ENCODE measurements at places on chromosomes 3 and 15. TPM values are rescaled to one million over a fixed set of nuclear protein-coding genes. Genes with fewer than 3 reads are reported as not detected.

The TBC1D21 gene
- not detected for total RNA-seq

DNA sequence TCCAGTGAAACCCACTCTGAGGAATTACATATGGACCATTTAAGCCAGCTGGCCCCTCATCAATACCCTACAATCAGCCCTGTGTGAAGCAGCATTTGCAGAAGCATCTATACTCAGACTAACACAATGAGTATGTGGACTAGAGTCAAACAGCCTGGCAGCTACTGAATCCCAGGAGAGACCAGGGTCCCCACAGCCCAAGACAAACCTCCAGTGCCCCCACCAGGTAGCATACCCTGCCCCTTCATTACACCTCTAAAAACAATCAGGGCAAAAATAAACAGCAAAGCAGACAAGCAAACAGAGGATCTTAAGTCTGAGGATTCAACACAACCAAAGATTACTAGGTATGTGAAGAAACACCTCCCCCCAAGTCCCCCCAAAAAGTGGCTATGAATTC lies 157.4 kb downstream of the LEKR1 start:
- no peak for DNase-seq

DNA sequence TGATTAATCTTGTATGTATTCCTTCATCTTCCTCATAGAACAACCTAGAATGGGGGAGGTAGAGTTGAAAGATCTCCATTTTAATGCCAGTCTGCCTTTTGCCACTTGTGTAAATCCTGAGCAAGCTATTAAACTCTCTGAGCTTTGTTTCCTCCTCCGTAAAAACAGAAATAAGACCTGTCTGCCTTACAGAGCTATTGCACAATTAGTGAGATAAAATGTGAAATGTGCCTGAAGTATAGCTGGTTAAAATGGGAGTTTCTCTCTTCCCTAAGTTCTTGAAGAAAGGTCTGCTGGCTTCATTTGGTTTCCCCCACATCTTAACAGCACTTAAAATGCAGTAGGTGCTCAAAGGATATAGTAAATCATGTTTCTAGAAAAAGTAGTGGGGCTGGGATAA lies 19.0 kb downstream of the ALDH1A2 start:
- DNase-seq, result peak; percentile 22

- no peak for DNase-seq
These were observed 318.2 kb upstream of the TMCO5A start for GRCh38 chr15:37616215-37616614.

The RNF13 gene
- total RNA-seq, result 77.3 TPM

GRCh38 chr3:129054605-129055104 lies 5.9 kb upstream of the GP9 start:
- no peak for DNase-seq
